ENCODE measurements at places on chromosomes 1 and 21.

- no peak for DNase-seq
Observed at GRCh38 chr1:86247597-86248279, 91.2 kb upstream of the COL24A1 start.

GRCh38 chr1:45282351-45282750 lies 44.3 kb upstream of the HPDL start:
- no peak for DNase-seq

- no peak for DNase-seq
Observed at GRCh38 chr1:230317823-230318819, 108.0 kb downstream of the PGBD5 start.

- no peak for DNase-seq
Observed at GRCh38 chr1:53949023-53949990, 3.2 kb downstream of the LRRC42 start.

- DNase-seq, result no peak
Observed at GRCh38 chr1:174747613-174748012, 252.1 kb upstream of the CACYBP start.

GRCh38 chr21:28436286-28436932 lies 556.3 kb downstream of the LTN1 start:
- DNase-seq, result no peak
